ENCODE measurements at places on chromosomes 11 and 22.

DNA sequence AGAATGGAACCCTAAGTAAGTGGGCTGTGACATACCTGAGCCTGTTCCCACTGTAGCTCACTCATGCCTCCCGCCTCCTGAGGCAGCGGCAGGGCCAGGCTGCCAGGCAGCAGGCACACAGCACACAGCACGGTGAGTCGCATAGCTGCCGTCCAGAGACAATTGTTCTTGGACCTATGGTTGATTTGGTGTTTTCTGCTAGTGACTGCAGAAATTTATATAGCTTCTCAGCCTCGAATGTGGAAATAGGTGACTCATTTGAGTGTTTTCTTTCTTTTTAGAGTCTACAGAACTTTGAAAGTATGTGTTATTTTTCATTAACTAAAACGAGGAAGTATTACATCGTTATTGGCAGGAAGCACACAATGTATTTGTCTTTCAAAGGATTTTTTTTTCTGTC, at the start of gene MMP7:
Gene MMP7, minus strand, starts transcription at position 190 of the 400 bp plus-strand sequence. Its CDS starts 47 bp downstream, at position 143.
- peak; percentile 46 for DNase-seq
- no peaks in the 10 kb centered on the region for H3K27me3 ChIP-seq
- no peak within 1 kb of the TSS for H3K27ac ChIP-seq
- no peaks in the 10 kb centered on the region for H3K36me3 ChIP-seq
- H3K4me1 ChIP-seq, result no peaks in the 10 kb centered on the region

DNA sequence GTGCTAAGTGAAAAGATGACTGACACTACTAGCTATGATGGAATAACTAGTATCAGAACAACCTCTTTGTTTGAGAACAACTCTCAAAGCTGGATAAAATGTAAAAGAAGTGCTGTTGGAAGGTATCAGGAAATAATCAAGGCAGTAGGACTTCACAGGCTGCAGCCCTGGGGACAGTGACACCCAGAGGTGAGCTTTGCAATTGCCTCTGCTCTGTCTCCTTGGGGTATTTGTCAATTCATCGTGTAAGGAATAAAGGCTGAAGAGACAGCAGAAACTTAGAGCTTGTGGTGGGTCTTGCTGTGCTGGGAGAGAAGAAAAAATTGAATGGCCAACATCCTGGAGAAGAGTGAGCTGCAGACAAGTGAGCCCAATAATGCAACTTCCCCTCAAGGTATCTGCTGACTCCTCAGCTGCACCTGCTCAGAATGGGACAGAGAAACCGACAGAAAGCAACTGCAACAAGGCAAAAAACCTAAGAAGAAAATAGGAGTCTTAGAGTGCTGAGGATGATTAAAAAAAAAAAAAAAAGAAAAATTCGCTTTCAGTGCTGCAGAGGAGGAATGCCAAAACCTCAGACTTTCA, 141.1 kb downstream of the RCN1 start:
- H3K27ac ChIP-seq, result no peak overlapping the region
- H3K4me1 ChIP-seq, result no peaks in the 10 kb centered on the region
- no peaks in the 10 kb centered on the region for H3K27me3 ChIP-seq
- no peak overlapping the region for H3K4me3 ChIP-seq
- no peaks in the 10 kb centered on the region for H3K36me3 ChIP-seq

DNA sequence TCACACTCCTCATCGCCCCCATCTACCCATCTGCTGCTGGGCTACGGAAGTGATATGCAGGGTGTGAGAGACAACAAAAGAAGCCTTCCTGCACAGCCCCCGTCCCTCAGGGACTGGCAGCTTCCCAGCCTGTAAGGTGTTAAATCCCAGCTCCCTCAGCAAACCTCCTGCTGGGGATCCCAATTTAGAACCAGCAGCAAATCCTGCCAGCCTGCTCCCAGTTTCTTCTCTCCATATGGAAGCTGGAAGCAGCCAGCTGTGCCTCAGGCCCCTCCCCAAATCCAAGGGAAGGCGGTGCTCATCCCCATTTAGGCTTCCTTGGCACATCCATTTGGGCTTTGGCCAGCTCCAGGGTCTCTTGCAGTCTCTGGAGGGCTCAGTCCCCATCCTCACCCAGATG, 47.5 kb downstream of the PAMR1 start:
- H3K27ac ChIP-seq, result no peak overlapping the region
- no peak for DNase-seq
- H3K27me3 ChIP-seq, result no peaks in the 10 kb centered on the region
- H3K36me3 ChIP-seq, result no peaks in the 10 kb centered on the region
- no peaks in the 10 kb centered on the region for H3K4me1 ChIP-seq
- H3K4me3 ChIP-seq, result no peak overlapping the region

DNA sequence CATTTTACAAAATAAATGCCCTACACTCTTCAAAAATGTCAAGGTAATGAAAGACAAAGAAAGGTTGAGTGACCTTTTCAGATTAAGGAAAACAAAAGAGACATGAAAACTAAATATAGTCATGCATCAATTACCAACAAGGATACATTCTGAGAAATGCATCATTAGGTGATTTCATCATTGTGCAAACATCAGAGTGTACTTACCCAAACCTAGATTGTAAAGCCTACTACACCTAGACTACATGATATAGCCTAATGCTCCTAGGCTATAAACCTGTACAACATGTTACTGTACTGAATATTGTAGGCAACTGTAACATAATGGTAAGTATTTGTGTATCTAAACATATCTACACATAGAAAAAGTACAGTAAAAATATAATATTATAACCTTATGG, 26.7 kb downstream of the INTS4 start:
- no peak for DNase-seq
- no peaks in the 10 kb centered on the region for H3K4me1 ChIP-seq
- no peak overlapping the region for H3K4me3 ChIP-seq
- H3K27me3 ChIP-seq, result no peaks in the 10 kb centered on the region
- peaks cover 3% of the 10 kb centered on the region for H3K36me3 ChIP-seq

DNA sequence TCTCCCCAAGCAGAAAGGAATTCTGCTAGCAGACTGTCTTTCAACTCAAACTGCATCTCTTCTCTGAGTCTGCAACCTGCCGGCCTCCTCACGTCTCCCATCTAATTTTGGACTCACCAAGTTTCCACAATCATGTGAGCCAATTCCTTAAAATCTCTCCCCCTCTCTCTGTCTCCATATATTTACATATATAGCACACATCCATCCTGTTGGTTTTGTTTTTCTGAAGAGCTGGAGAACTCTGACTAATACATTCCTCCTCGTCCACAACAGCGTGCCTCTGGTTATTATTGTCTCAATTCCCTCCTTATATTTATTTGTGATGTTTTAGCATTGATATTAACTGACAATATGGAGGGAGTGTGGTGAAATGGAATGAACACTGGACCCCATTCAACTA, 29.6 kb upstream of the FJX1 start:
- H3K27ac ChIP-seq, result no peak overlapping the region
- no peaks in the 10 kb centered on the region for H3K27me3 ChIP-seq
- H3K4me3 ChIP-seq, result no peak overlapping the region
- DNase-seq, result peak; percentile 73
- peaks cover 14% of the 10 kb centered on the region for H3K4me1 ChIP-seq
